IPS DF 6.9 (cell line): ENCODE measurements at places on chromosomes 6 and 20.

DNA sequence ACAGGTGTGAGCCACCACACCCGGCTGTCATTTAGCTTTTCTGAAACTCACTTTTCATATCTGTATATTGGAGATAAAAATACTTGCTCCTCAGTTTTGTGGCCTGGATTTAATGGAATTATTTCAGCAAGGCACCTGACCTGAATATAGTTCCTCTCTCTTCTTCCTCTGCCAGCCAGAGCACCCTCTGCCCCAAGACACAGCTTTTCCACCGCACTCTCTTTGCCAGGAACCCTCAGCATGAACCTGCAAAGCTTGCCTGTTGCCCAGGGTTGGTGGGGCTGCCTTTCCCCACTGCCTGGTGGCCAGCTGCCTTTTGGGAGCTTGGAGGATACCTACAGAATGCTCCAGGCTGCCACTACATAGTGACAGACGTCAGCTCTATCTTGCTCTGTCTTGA lies 3.1 kb downstream of the GTSF1L start:
- no peak for DNase-seq

DNA sequence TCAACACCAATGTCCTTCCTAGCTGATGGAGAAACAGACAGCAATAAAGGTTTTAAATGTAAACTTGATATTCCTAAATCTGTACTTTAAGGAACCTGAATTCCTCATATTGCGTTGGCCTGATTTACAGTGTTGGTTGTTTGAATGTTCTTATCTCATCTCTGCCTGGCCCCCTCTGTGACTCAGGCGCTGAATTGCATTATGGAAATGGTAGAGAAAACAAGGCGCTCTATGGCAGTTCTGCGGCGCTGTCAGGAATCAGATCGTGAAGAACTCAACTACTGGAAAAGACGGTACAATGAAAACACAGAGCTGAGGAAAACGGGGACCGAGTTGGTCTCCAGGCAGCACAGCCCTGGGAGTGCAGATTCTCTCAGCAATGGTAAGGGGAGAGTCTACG lies 32.6 kb upstream of the C20orf144 start:
- DNase-seq, result no peak

DNA sequence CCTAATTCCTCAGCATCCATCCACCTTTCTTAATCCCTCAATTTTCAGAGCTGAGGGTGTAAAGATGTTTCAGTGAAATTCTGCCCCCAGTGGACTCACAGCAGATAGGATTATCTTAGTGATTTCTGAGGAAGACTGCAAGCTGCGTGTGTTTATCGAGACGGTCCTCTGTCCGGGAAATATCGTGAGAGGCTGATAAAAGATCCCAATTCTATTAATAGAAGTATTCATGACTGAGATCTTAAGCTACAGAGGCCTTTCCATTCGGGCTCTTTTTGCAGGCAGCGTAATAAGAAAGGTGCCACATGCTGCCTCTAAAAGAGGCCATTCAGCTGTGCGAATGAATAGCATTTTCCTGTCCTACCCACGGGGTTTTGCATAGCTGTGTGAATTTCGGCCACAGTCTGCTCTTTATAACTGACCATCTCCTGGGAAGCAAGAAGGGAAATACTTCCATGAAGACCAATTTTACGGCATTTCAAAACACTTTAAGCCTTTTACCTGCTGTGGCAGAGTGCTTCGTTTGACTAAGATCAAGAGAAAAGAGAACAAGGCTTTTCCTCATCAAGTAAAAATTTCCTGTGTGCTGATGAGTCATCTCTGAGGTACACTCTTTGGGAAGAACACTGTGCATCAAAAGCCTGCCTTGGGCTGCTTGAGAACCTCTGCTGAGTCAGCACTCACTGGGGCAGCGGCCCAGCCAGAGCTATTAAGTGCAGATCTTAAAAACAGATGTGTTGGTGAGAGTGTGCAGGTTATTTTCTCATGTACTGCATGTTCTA lies 208.8 kb downstream of the ARHGAP18 start:
- DNase-seq, result no peak

- DNase-seq, result no peak
Observed at GRCh38 chr6:151482290-151482689, 11.5 kb upstream of the CCDC170 start.

- no peak for DNase-seq
Observed at GRCh38 chr6:138196122-138196738, 22.1 kb downstream of the PBOV1 start.

DNA sequence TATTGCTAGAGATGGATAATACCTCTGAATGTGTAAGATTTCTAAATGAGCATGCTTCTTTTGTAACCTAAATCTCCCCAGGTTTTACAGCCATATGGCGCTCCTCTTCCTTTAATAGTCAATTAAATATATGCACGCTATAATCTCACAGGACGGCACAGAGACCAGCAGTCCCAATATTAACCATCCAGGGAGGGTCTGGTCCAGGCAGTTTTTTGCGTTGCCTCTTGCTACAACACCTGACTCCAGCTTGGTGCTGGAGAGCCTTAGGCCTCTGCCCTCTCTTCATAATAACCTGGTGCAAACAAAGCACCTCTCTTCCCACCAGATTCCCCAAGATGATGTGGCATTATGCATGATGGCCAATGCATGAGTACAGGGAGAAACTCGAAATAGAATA lies 183.4 kb downstream of the LY86 start:
- no peak for DNase-seq

- DNase-seq, result no peak
Observed at GRCh38 chr6:129843573-129843972, 17.5 kb downstream of the TMEM244 start.

DNA sequence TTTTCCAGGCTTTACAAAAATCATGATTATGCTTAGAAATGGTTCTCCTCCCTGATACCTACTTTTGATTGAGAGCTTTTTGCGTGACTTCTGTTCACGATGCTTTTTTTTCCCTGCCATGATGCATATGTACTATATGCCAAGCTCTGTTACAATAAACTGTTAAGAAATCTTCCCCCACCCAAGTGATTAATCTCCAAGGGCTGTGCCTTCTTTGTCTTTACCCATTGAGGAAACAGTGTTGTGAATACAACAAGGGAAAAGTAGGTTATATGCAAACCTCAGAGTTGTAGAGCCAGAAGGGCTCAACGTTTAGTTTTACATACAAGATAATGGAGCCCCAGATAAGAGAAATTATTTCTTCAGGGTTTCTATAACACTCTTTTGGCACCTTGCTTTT lies 34.1 kb upstream of the MYLK2 start:
- no peak for DNase-seq

DNA sequence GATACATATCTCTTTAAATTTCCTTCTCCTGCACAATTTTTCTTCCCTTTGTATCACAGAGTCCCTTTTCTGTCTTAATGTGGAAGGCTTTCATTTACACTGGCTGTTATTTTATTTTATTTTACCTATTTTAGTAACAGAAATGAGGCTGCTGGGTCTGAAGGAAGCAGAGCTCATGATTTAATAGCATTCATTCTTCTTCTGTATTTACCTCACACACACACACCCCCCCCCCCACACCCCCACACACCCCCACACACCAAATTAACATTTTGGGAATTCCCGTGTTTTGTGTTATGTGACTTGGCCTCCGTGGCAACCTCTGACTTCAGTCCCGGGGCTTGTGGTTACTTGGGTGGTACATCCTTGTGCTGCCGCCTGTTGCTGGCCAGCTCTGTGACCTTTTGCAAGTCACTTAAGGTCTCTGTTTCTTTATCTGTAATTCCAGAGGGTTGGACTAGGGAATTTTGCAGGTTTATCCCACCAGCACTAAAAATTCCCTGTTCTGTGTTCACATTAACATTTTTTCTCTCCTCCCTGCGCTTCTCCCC lies 108.8 kb downstream of the TIAM2 start:
- no peak for DNase-seq

- DNase-seq, result no peak
Observed at GRCh38 chr6:157741948-157742556, 81.0 kb upstream of the SNX9 start.

- no peak for DNase-seq
Observed at GRCh38 chr6:45488889-45489288, 111.2 kb upstream of the SUPT3H start.

- no peak for DNase-seq
Observed at GRCh38 chr6:144346719-144347447, 61.7 kb downstream of the UTRN start.

DNA sequence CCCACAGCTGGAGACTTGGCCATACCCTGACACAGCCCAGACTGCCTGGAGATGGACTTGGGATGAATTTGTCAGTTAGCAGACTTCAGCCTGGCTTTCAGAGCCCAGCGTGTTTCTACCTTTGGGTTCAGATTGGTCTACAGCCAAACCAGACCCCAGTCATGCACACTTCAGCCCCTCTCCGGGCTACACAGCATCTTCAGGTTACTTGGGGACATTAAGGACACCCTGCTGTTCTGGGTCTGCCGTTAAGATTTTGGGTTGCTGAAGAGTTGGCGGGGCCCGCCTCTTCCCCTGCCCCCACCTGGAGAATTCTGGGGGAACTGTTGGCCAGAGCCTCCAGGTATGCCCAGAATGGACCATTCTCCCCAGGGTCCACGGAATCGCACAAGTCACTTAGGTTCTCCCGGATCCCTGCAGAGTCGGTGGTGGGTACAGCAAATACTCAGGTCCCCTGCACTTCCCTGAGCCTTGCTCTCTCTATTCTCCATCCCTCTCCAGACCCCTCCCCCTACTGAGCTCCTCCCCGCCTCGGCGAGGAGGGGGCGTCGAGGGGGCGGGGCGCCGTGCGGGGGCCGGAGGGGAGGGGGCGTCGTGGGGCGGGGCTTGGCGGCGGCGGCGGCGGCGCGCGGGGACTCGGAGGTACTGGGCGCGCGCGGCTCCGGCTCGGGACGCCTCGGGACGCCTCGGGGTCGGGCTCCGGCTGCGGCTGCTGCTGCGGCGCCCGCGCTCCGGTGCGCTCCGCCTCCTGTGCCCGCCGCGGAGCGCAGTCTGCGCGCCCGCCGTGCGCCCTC lies at the start of gene PTK7:
TSS of gene PTK7 (plus strand) at position 645 of the 794 bp plus-strand sequence. CDS start 175 bp downstream, outside the sequence.
- DNase-seq, result peak; percentile 72

DNA sequence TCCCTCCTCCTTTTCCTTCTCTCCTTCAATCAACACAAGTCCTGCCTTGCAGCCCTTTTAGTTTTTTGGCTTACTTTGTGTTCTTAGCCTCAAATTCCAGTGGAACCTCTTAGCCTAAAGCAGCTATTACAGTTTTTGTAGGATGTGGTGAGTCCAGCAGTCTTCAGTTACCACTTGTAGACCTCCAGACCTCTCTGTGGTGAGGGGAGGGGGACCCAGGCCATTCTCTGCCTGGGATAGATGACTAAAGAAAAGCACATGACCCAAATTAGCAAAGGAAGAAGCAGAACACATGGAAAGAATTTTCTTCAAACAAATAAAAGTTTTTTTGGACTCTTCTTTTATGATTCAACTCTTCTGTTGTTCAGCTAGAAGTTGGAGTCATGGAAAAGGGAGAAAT lies 246.5 kb downstream of the HAO1 start:
- DNase-seq, result no peak

GRCh38 chr20:3710703-3711483 lies 1.5 kb downstream of the SIGLEC1 start:
- peak; percentile 43 for DNase-seq

- DNase-seq, result no peak
Observed at GRCh38 chr6:92849636-92850035, 569.7 kb downstream of the EPHA7 start.

DNA sequence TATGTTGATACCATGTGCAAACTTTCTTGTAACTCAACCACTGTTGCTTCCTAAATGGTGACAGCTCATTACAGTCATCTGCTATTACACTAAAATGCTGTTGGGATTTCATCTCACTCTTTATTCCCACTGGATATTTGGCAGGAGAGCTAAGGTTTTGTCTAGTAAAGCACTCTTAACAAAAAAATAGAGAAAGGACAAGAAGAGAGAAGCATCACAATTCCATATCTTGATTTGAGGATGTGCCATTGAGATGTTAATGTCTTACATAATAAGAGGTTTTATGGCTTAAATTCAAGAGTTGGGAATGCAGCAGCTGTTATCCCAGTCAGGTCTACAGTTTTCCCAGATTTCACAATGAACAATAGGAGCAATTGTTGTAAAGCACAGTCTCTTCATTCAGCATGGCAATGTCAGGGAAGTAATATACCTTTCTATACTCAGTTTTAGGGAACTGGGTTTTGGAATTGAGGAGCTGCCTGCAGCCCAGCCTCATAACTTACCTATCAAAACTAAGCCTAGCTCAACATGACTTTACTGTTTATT lies 134.9 kb downstream of the ISM1 start:
- no peak for DNase-seq

GRCh38 chr6:142331075-142331551 lies 29.3 kb downstream of the ADGRG6 start:
- no peak for DNase-seq

GRCh38 chr20:49037962-49038387 lies 8.1 kb upstream of the CSE1L start:
- no peak for DNase-seq

- no peak for DNase-seq
Observed at GRCh38 chr6:41523915-41524633, 22.1 kb upstream of the FOXP4 start.

DNA sequence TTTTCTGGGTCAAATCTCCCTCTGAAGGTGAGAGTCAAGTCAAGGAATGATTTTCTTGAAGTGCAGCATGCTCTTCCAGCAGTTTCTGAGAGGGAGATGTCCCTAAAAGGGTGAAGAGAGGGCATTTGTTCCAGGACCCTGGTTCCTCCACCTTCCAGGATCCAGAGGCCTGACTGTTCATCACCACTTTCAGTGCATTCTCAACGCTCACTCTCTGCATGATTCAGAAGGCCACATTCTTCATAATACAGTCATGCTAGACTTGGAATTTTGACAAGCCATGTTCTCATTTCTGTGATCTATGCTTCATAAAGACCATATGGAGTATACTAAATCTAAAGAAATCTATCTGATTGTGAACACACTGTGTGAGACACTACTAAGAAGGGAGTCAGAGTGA lies 85.1 kb downstream of the PDE7B start:
- DNase-seq, result no peak

GRCh38 chr6:116022841-116023445 lies 37.7 kb downstream of the FRK start:
- DNase-seq, result no peak

GRCh38 chr20:55375920-55376319 lies 629.4 kb downstream of the CBLN4 start:
- DNase-seq, result no peak

DNA sequence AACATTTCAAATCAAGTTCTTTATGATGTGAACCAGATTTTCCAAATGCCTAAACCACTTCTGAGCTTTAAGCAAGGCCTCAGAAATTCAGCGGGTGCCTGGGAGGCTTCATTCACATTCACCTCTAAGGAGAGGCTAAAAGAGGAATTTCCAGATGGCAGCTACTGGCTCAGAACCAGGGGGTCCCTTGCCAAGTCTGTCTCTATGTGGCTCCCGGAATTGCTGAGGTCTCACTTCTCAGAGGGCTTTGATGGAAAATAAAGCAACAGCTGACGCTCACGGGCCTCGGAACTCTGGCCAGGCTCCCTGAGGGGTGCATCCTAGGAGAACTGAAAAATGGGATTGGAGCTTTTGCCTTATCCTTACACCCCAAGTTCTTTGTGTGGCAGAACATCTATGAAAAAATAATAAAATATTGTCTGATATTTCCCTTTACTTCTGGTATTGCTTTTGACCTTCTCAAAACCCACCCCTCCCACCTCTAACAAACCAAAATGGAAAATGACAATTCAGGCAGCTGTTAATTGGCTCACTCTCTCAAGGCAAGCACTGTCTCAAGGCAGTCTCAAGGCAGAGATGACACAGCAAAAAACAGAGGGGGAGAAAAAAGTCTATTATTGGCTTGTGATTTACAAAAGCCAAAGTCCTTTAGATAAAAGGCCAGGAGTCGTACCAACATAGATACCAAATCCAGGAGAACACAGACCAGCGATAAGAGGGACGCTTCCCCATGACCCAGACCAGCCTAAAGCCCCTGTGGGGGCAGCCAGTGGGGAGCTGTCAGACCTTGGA lies 21.8 kb upstream of the LRRN4 start:
- DNase-seq, result no peak

GRCh38 chr6:73942592-73943186 lies 246.7 kb downstream of the CD109 start:
- no peak for DNase-seq
